ENCODE measurements at places on chromosomes 5 and 9. TPM values are rescaled to one million over a fixed set of nuclear protein-coding genes. Genes with fewer than 3 reads are reported as not detected.

The MARVELD2 gene
- 5.9 TPM for polyA plus RNA-seq

The ADAMTS19 gene
- polyA plus RNA-seq = 0.90 TPM

The LRRC14B gene
- polyA plus RNA-seq = 0.33 TPM

The DOK3 gene
- polyA plus RNA-seq = 10.4 TPM

The PAEP gene
- polyA plus RNA-seq = 2.5 TPM

The MTAP gene
- polyA plus RNA-seq = 18.2 TPM

The TAF11L5 gene
- not detected for polyA plus RNA-seq

The PCDHGB3 gene
- polyA plus RNA-seq = 0.74 TPM

- peak; percentile 87 for DNase-seq
Observed at GRCh38 chr9:33415501-33416038, 13.2 kb upstream of the AQP7 start.

- DNase-seq = no peak
Observed at GRCh38 chr9:107971241-107971640, 481.7 kb upstream of the KLF4 start.

DNA sequence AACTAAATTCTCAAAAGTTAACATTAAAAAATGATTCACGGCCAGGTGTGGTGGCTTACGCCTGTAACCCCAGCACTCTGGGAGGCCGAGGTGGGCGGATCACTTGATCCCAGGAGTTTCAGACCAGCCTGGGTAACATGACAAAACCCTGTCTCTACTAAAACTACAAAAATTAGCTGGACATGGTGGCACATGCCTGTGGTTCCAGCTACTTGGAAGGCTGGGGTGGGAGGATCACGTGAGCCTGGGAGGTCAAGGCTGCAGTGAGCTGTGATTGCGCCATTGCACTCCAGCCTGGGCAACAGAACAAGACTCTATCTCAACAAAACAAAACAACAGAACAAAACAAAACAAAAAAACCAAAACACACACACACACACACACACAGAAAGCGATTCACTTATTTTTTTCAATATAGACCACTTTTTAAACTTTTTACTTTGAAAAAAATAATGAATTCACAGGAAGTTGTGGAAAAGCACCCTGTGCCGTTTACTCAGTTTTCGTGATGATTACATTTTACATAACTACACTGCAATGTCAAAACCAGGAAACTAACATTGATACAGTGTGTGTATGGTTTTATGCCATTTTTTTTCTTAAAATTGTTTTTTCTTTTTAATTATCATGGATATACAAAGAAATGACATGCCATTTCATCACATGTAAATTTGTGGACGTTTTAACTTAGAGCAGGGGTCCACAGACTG lies 73.7 kb downstream of the TENT4A start:
- peak; percentile 61 for DNase-seq

DNA sequence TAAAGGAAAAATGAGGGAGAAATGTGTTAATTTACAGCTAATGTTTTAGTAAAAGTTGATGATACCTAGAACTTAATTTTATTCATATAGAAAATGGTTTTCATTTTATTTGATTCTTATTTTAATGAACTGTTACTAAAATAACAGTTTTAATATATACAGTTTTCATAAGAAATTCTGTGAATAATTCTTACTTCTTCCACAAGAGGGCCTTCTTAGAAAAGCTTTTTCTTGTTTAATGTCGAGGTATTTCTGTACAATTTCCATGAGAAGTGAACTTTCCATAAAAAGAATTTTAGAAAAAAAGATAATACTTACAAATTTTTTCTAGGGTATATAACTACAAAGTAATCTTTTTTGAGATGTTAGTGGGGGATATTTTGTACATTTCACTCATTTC lies 73.9 kb downstream of the KLF9 start:
- DNase-seq = no peak

DNA sequence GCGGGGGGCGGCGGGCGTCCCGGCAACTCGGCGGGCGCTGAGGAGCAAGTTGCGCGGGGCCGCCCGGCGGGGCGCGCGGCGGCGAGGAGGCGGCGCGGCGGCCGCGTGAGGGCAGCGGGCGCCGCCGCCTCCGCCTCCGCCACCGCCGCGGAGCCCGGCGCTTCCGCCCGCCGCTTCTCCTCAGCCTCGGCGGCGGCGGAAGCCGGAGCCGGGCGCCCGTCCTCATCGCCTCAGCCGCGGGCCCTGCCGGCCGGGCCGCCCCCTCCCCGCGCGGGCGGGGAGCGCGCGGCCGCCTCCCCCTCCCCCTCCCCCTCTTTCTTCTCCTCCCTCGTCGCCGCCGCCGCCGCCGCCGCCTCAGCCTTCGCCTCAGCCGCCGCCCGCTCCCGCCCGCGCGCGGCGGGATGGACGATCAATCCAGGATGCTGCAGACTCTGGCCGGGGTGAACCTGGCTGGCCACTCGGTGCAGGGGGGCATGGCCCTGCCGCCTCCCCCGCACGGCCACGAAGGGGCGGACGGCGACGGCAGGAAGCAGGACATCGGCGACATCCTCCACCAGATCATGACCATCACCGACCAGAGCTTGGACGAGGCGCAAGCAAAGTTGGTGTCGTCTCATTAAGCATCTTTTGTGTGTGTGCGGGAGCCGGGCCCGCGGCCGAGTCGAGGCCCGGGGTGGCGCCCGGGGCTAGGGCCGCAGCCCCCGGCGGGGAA lies at the start of gene PBX3:
Gene PBX3, plus strand, starts transcription at position 321 of the 712 bp plus-strand sequence.
- DNase-seq = peak; percentile 58

GRCh38 chr5:179287631-179288030 lies 57.6 kb downstream of the ADAMTS2 start:
- no peak for DNase-seq

- no peak for DNase-seq
Observed at GRCh38 chr5:9020996-9021395, 524.9 kb downstream of the SEMA5A start.

- no peak for DNase-seq
Observed at GRCh38 chr9:33480976-33481375, 7.3 kb upstream of the NOL6 start.

DNA sequence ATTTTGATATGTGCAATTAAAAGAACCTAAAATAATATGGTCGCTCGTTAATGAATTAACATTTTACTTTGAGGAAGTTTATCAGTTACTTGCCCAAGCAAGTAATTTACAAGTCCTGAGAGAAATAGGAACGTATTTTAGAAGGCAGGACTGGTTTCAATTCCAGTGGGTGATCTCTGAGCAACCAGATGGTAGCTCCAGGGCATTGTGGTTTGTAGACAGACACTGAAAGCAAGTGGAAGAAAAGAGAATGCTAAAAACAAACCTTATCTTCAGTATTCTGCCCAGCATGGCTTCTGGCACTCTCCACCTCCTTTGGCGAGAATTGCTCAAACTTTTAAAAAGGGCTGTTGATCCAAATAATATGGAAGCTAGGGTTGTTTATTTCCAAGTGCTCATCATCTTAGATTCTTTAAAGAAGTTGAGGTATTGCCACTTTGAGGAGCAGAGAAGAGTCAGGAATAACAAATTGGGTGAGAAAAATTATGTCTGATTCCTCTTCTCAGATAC lies 31.8 kb upstream of the ERAP2 start:
- no peak for DNase-seq

- DNase-seq = peak; percentile 44
Observed at GRCh38 chr5:160342413-160342941, 27.9 kb downstream of the C1QTNF2 start.

GRCh38 chr9:129280236-129280622 lies 102.2 kb upstream of the IER5L start:
- DNase-seq = peak; percentile 9

DNA sequence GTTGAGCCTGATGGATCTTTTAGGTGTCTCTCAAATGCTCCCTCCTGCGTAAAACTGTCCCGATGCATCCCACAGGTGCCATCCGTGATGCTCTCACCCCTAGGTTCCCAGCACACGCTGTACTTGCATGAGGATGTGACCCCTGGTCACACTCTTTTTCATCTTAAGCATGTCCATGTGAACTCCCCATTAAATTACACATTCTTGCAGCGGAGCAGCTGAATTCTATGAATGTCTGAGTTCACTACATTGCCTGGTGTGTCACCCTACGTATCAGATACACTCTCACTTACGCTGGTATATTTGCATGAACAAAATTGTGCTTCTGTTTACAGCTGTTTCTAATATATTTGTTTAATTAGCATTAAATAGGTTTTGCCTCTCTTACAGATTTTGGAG lies 105.3 kb upstream of the RETREG1 start:
- DNase-seq = no peak

- DNase-seq = no peak
Observed at GRCh38 chr9:91202736-91203283, 158.9 kb downstream of the AUH start.

DNA sequence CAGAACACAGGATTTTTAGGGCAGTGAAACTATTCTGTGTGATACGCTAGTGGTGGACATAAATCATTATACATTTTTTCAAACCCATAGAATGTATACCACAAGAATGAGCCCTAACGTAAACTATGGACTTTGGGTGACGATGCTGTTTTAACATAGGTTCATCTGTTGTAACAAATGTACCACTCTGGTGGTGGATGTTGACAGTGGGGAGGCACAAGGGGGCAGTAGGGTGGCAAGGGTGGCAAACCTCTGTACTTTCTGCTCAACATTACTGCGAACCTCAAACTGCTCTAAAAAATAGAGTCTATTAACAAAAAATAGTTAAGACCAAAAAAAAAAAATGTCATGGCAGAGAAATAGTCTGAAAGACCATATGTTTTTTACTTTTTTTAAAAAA lies 9.1 kb upstream of the MVB12B start:
- no peak for DNase-seq

DNA sequence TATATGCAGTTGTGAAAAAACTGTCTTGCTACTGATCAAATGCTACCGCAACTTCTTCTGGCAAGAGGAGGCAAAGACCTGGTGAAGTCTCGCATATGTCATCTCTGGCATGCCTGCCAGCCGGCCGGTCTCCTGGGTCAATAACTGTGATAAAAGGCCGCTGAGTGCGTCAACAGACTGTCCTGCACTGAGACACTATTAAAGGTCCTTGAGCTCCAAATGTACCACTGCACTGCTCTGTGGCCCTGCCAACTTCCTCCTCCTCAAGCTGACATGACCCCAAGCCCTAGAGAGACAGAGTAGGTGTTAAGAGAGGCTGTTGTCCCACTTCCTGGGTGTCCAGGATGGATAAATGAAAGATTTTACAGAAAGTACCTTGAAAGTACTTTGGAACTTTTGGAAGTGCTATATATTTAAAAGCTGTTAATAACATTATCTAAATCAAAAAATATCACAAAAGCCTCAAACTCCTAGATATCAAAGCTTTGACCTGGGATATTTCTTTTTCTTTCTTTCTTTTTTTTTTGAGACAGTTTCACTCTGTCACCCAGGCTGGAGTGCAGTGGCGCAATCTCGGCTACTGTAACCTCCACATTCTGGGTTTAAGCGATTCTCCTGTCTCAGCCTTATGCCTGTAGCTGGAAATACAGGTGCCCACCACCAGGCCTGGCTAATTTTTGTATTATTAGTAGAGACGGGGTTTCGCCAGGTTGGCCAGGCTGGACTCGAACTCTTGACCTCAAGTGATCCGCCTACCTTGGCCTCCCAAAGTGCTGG lies 31.5 kb downstream of the RAPGEF1 start:
- DNase-seq = peak; percentile 80

DNA sequence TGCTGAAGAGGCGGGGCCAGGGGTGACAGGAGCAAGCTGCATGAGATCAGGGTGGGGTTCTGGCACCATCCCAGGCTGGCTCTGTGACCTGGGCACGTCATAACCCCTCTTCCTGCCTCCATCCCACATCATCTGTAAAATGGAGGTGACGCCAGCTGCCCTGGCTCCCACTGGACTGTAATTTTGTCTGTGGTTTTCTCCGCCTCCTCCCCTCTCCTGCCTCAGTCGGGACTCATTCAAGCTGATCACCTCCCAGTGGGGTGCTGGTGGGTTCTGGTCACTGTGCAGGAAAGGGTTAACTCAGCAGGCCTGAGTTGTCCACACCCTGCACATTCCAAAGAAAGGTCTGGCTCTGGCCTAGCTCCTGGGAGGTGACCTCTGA lies 128.2 kb downstream of the RXRA start:
- DNase-seq = no peak

DNA sequence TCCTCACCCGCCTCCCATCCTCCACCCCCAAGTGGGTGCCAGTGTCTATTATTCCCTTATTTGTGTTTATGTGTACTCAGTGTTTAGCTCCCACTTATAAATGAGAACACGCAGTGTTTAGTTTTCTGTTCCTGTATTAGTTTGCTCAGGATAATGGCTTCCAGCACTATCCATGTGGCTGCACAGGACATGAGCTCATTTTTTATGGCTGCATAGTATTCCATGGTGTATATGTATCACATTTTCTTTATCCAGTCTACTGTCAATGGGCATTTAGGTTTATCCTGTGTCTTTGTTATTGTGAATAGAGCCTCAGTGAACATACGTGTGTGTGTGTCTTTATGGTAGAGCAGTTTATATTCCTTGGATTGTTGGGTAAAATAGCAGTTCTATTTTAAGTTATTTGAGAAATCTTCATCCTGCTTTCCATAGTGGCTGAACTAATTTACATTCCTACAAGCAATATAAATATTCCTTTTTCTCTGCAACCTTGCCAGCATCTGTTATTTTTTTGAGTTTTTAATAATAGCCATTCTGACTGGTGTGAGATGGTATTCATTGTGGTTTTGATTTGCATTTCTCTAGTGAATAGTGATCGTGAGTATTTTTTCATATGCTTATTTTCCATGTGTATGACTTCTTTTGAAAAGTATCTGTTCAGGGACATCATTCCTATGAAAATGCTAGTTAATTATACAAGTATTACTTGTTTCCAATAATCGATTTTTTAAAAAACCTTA lies 164.0 kb upstream of the CCDC152 start:
- no peak for DNase-seq

GRCh38 chr9:36985061-36985768 lies 48.9 kb downstream of the PAX5 start:
- no peak for DNase-seq

All from testis (tissue), 5 donors.